ENCODE measurements at places on chromosomes 5 and 9. TPM values are rescaled to one million over a fixed set of nuclear protein-coding genes. Genes with fewer than 3 reads are reported as not detected.

GRCh38 chr5:6475626-6476312 lies 27.1 kb downstream of the UBE2QL1 start:
- peaks cover 2% of the 10 kb centered on the region for H3K27me3 ChIP-seq
- H3K27ac ChIP-seq, result no peak overlapping the region
- H3K36me3 ChIP-seq, result no peaks in the 10 kb centered on the region
- H3K4me3 ChIP-seq, result no peak overlapping the region
- no peaks in the 10 kb centered on the region for H3K4me1 ChIP-seq

DNA sequence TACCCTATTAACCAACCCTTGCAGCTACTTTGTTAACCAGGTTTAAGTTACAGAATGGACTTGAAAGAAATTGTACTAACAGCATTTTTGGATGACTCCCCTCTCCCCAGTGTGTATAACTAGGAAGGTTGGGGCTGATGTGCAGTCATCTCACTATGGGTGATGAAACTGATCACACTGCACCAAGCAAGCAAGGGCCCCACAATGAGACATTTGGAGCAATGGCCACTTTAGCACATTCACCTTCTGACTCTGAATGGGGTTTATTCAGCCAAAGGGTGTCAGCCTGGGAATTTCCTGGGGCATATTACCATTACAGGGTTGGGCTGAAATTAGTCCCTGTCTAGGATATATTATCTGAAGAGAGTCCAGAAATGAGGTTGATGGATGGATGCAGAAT lies 18.7 kb upstream of the CYFIP2 start:
- no peak for DNase-seq
- no peaks in the 10 kb centered on the region for H3K36me3 ChIP-seq
- no peak overlapping the region for H3K27ac ChIP-seq
- no peaks in the 10 kb centered on the region for H3K27me3 ChIP-seq

CCNI2 gene
- 0.49 TPM for total RNA-seq

DNA sequence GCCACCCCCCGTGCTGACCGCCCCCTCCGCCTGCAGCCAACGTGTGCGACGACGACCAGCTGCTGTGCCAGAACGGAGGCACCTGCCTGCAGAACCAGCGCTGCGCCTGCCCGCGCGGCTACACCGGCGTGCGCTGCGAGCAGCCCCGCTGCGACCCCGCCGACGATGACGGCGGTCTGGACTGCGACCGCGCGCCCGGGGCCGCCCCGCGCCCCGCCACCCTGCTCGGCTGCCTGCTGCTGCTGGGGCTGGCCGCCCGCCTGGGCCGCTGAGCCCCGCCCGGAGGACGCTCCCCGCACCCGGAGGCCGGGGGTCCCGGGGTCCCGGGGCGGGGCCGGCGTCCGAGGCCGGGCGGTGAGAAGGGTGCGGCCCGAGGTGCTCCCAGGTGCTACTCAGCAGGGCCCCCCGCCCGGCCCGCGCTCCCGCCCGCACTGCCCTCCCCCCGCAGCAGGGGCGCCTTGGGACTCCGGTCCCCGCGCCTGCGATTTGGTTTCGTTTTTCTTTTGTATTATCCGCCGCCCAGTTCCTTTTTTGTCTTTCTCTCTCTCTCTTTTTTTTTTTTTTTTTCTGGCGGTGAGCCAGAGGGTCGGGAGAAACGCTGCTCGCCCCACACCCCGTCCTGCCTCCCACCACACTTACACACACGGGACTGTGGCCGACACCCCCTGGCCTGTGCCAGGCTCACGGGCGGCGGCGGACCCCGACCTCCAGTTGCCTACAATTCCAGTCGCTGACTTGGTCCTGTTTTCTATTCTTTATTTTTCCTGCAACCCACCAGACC lies 80.2 kb downstream of the NTNG2 start:
- no peaks in the 10 kb centered on the region for H3K4me1 ChIP-seq
- H3K4me3 ChIP-seq, result peak overlapping the region; percentile 42
- no peak for DNase-seq
- H3K27ac ChIP-seq, result no peak overlapping the region
- H3K36me3 ChIP-seq, result no peaks in the 10 kb centered on the region

All from Panc1 (cell line).